ENCODE measurements at places on chromosomes 5 and 9.

GRCh38 chr5:122187426-122187825, 58.1 kb downstream of the ZNF474 start:
- DNase-seq: no peak

GRCh38 chr5:167417662-167418061, 873.8 kb upstream of the WWC1 start:
- DNase-seq: no peak

DNA sequence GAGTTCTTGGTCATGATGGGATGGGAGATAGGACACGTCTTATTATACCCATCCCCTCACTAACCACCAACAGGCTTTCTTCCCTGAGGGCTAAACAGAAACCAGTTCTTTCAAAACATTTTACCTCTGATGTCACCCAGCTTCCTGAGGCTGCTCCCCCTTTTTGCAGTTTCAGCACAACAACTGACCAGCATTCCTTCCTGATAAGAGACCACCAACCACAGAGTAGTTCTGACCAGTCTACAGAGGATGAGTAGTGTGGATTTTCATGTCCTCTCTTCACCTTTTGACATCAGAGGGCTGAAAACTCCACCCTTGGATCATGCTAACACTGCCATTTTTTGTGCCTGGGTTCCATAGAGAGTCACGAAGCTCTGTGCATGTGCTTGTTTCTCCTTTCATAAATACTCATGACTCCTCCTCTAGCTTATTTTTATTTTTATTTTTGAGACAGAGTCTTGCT, 82.6 kb downstream of the OSTF1 start:
- no peak for DNase-seq

DNA sequence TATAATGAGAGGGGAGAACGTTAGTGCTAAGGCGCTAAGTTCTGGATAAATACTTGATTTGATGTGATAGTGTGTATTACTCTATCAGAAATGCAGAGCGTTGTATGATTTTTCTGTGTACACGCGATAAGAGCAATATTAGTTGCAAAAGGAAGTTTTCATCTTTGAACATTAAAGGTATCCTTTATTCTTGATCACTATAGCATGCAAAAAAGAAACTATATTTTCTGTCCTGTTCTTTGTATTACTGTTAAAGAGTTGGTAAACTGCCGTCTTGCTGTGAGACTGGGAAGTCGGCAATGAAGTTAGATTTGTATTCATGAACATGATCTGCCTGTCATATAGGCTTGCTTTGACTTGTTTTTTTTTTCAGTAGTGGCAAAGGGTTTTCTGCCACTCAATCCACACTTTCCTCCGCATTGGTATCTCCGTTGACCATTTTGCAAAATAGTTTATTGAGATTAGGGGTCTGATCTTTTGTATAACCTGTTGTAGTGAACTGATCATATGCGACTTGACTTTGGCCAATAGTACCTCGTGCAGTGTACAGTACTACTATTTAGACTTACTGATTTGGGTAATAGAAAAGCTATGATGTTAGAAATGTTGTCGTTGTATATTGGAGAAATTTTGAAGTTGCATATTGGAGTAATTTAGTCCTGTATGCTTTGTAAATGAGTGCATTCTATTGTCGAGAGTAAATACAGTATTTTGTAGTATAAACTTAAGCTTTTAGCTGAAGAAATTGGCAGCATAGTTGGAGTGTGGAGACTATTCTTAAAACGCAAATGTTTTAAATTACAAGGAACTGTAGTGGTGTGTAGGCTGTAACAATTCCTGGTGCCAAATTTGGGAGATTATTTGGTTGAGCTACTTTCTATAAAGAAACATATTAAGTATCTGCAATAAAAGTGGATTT, 1.7 kb downstream of the DENND4C start:
- peak; percentile 19 for DNase-seq

DNA sequence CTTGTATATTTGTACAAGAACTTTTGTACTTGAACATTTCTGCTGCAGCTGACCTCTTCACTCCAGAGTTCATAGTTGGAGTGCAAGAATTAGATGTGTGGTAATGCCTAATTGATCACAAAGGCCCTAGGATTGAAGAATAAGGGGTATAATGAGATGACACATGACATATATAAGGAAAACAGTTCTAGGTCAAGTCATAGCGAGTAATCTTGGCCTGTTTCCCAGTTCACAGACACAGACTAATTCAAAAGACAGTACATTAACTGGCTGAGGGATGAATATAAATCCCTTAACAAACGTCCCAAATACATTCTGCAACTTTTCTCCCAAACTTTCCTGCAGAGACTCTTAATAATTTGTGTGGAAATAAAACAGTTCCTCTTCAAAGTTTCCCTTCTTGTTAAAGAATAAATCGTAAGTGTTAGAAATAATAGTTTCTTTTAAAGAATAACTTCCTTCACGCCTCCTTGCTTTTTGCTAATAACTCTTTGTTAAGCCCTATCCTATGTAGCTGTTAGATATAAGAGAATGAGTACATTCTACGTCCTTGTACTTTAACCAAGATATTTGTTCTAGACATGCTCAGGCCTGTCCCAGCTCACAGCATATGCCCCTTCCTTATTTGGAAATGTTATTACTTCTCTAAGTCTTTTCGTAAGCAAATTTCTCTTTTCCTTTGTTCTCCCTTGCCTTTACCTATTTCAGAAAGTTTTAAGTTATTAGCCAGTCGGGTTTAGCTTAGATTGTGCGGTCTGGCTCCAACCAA, 556.4 kb upstream of the CTNND2 start:
- DNase-seq: peak; percentile 2

GRCh38 chr9:18851069-18851795, 181.8 kb downstream of the SAXO1 start:
- DNase-seq: no peak

- no peak for DNase-seq
These were observed 395.2 kb upstream of the KIF2A start for GRCh38 chr5:61910771-61911170.

DNA sequence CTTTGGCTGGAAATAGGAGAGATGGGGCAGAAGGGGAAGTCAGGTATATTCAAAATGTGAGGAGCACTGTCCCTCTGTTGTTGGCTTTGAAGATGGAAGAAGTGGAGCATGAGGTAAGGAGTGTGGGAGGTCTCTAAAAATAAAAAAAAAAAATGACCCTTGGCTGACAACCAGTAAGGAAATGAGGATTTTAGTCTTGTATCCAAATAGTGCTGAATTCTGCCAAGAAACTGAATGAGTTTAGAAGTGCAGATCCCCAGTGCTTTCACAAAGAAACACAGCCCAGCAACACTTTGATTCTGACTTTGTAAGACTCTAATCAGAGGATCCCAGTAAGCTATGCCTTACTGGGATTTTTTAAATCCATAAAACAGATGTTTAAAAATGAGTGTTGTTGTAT, 367.9 kb downstream of the CYLC2 start:
- DNase-seq: no peak

DNA sequence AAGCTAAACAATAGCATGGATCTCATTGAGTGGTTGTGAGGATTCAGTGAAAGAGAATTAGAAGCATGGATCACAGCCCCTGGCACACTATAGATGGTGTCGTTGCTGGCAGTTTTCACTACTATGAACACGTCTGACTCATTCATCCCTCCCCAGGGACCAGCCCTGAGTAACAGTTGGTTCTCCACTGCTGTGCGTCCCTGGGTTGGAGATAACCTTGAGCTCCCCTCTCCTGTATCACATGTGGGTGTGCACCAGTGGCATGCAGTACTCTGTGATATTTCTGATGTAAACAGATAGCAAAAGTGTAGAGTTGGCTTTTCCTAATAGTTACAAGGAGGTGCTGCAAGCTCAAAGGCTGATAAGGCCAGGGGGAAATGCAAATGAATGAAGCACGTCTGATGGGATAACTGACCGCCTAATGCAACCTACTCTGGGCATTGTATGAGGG, 8.8 kb upstream of the LCP2 start:
- DNase-seq: peak; percentile 5

GRCh38 chr9:110842986-110843385, 174.4 kb downstream of the MUSK start:
- DNase-seq: peak; percentile 64

DNA sequence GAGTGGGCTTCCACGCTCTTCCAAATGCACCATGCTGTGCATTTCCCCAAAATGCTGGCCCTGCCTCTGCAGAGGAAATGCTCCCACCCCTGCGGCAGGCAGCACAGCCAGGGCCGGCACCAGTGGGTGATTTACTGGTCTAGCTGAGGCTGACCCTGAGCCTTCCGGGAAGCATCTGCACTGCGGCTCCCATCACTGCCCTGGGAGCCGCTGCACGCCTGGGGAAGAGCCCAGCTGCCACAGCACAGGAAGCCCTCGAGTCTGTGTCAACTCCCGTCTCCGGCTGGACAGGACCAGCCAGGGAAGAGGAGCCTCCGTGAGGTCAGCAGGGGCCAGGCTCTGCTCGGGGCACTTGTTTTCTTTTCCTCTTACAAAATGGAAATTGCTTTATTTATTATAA, 25.1 kb upstream of the EEIG1 start:
- no peak for DNase-seq

GRCh38 chr9:115997923-115998322, 155.7 kb upstream of the PAPPA start:
- peak; percentile 82 for DNase-seq

Data from foreskin fibroblast (primary cell).